IMR-90 (cell line): ENCODE measurements at places on chromosomes 1 and 21.

DNA sequence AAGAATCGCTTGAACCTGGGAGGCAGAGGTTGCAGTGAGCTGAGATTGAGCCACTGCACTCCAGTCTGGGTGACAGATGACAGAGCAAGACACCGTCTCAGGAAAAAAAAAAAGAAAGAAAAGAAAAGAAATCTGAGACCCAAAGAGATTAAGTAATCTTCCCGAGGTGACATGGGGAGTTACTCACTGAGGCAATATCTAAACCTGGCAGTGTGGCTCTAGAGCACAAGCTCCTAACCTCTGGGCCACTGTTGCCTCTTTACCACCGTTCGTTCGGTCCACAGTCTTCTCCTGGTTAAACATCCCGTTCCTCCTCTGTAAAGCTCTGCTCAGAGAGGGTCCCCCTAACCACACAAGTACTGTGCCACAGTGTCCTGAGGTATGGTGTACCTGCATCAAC lies 1.5 kb downstream of the HMGCL start:
- DNase-seq: no peak

DNA sequence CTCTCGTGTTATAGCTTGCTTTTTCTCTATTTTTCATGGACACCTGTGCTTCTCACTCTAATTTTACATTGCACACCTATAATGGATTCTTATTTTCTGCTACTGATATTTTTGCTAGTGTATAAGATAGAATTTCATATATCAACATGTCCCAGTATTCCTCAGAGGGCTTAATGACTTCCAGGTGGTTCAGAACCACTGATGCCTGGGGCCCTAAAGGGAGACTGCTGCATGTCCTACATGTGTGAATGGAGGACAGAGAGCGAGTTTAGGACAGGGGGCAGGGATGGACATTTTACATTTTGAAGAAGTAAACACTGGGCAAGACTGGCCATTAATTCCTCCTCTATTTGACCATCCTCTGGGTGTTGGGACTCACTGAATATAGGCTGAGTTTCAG lies 100.6 kb downstream of the DISC1 start:
- no peak for DNase-seq

DNA sequence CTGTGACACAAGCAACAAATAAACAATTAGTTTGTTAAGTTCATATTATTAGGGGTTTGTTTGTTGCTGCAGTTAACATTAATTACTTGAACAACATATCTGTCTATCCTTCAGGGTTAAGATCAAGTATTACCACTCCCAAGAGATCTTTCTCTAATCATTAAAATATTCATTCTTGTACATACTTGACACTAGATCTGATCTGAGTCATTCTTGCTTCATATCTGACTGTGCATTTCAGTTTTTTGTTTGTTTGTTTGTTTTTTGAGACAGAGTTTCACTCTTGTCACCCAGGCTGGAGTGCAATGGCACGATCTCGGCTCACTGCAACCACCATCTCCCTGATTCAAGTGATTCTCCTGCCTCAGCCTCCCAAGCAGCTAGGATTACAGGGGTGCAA lies 613.3 kb upstream of the PLXNA2 start:
- DNase-seq: no peak

GRCh38 chr1:163650624-163651023 lies 328.9 kb downstream of the NUF2 start:
- DNase-seq: no peak

GRCh38 chr1:172778456-172779455 lies 119.9 kb downstream of the FASLG start:
- no peak for DNase-seq
